Osteocyte (in vitro differentiated cells): ENCODE measurements at places on chromosomes 3 and 15.

DNA sequence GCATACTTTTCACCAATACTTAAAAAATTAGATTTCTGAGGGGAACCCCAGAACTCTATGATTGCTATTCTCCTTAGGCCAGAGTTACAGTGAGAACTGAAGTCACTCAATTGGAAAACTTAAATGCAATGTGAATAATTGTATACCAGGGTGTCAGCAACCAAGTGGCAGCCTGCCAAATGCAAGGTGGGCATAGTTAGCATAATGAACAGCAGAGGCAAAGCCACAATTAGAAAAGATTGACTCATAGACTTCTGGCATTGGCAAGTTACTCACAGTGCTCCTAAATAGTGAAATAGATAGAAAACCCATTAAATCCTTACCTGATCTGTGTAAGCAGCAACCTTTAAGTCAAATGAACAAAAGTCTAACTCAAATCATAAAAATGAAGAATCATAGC is 94.9 kb downstream of the BCHE start:
- DNase-seq, result no peak

DNA sequence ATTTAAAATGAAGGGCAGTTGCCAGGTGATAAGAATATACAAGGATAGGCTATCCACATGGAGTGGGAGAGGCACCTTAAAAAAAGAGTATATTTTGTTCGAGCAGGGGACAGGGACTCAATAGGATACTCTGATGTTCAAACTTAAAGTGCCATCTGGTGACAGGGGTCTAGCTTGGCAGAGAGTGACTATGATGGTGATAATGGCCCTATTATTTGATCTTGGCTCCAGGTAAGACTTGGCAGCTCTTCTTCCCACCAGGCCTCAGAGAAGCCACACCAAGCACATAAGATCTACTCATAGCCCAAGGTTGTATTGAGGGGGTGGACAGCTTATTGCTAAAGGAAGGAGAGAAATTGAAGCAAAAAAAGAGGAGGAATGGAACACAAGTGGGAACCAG is 109.0 kb upstream of the MANF start:
- no peak for DNase-seq

- DNase-seq, result no peak
Measured at GRCh38 chr3:169694117-169694516, 30.6 kb upstream of the MECOM start.

DNA sequence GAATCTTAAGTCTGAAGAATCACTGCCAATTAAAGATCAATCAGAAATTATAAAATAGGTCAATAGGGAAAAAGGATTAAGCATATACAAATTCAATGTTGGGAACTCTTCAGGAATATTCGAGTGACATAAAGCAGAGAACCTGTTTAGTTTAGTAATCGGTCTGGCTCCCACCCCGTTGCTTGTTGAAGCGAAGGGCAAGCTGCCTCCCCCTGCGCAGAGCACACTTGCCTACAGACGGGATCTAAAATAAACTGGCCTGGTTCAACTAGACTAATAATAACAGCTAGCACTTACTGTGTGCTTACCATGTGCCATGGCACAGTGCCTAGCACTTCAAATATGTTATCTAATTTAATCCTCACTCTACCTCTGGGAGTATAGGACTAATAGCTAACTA is 8.6 kb downstream of the SEMA6D start:
- DNase-seq, result no peak

DNA sequence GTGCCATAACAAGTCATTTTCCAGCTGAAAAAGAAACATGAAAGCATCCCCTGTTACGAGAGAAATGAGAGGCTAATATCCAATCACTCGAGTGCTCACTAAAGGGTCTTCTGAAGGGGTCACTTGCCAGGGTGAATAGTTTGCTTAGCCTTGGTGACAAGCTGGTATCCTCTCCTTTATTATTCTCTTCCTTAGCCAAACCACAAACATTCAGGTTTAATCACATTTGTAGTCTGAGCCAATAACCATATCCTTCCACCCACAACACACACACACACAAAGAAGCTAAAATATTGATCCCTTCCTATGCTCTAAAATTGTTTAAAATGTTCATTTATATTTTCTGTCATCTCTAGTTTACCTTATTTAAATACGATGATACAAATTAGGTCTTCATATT is 240.5 kb upstream of the TMCO5A start:
- no peak for DNase-seq

GRCh38 chr15:91468871-91469580 is 369.0 kb downstream of the SV2B start:
- DNase-seq, result no peak

DNA sequence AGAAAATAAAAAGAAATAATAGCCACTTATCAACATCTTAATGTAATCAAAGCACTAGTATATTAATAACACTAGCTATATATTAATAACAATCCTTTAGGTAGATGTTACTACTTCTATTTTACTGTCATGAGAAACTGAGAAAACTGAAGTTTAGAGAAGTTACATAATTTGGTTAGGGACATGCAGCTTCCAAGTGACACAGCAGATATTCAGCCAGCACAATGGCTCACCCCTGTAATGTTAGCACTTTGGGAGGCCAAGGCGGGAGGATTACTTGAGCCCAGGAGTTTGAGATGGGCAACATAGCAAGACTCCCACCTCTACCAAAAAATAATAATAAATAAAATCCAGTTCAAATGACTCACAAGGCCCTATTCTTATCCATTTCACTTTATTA is 1.9 kb upstream of the UBR1 start:
- DNase-seq, result no peak

DNA sequence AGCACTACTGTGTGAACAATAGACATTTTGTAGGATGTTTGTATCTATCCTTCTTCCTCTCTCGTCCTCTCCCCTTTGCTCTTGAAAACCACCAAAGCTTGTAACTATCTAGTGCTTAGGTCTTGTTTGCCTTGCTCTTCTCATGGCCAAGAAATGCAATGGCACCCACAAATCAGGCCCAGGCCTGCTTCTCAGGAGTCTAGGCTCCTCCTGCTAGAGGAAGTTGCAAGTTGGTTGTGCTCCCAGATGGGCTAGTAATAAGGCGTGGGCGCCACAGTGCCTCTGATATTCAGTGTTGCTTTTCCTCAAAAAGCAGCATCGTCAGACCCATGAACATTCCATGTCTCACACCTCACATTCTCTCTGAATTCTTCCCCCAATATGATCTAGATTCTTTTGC is 28.7 kb downstream of the ZNF385D start:
- no peak for DNase-seq
